ENCODE measurements at places on chromosomes 13 and 19. TPM values are rescaled to one million over a fixed set of nuclear protein-coding genes. Genes with fewer than 3 reads are reported as not detected.

The ZNF614 gene
- total RNA-seq: 1.9 TPM

The NLRP4 gene
- not detected for total RNA-seq

The HS6ST3 gene
- total RNA-seq: not detected

The KIR2DL1 gene
- not detected for total RNA-seq

The RNF113B gene
- total RNA-seq: not detected

The ZNF573 gene
- total RNA-seq: 1.9 TPM

The ZNF547 gene
- 1.4 TPM for total RNA-seq

The OVOL3 gene
- total RNA-seq: not detected

The RINL gene
- 1.8 TPM for total RNA-seq

The KIR3DL2 gene
- total RNA-seq: not detected

The ZNF568 gene
- 1.2 TPM for total RNA-seq

The APOC1 gene
- total RNA-seq: 131 TPM

The TSKS gene
- total RNA-seq: not detected

The CYP4F11 gene
- 6.7 TPM for total RNA-seq

The POU2F2 gene
- 0.37 TPM for total RNA-seq

The KL gene
- total RNA-seq: 0.06 TPM

The BRSK1 gene
- 4.1 TPM for total RNA-seq

The WDFY2 gene
- 2.6 TPM for total RNA-seq

The SPTBN4 gene
- total RNA-seq: 0.90 TPM

The SRRM5 gene
- total RNA-seq: 0.84 TPM

The NFILZ gene
- total RNA-seq: not detected

The TMEM38A gene
- 0.87 TPM for total RNA-seq

The WDR62 gene
- 26.5 TPM for total RNA-seq

The SIGLEC11 gene
- total RNA-seq: not detected

The ATP1A3 gene
- 5.7 TPM for total RNA-seq

The TINCR gene
- 3.1 TPM for total RNA-seq

The DMKN gene
- total RNA-seq: 34.8 TPM

The KEAP1 gene
- 59.7 TPM for total RNA-seq

The KLK10 gene
- total RNA-seq: 0.27 TPM

The EEF1AKMT1 gene
- 6.0 TPM for total RNA-seq

The REXO1 gene
- 22.6 TPM for total RNA-seq

The CD33 gene
- total RNA-seq: 0.14 TPM

The NOSIP gene
- 102 TPM for total RNA-seq

The ZNF442 gene
- not detected for total RNA-seq

The RYR1 gene
- 5.4 TPM for total RNA-seq

The TTYH1 gene
- not detected for total RNA-seq

The EFNB2 gene
- 2.5 TPM for total RNA-seq

The PCDH17 gene
- total RNA-seq: 0.13 TPM

The ZNF677 gene
- not detected for total RNA-seq

The P2RY11 gene
- 7.6 TPM for total RNA-seq

The OLFM2 gene
- total RNA-seq: 12.4 TPM

The USP12 gene
- total RNA-seq: 22.7 TPM

The KLF2 gene
- 25.8 TPM for total RNA-seq

The LACC1 gene
- 3.4 TPM for total RNA-seq

The ARID3A gene
- 4.5 TPM for total RNA-seq

The ATXN8OS gene
- not detected for total RNA-seq

The LYL1 gene
- 1.0 TPM for total RNA-seq

The LIN7B gene
- 5.3 TPM for total RNA-seq

The KLK12 gene
- not detected for total RNA-seq
